ENCODE measurements at places on chromosomes 3 and 15.

GRCh38 chr3:193241716-193242115, 694 bp downstream of the PLAAT1 start:
- peak; percentile 37 for DNase-seq

DNA sequence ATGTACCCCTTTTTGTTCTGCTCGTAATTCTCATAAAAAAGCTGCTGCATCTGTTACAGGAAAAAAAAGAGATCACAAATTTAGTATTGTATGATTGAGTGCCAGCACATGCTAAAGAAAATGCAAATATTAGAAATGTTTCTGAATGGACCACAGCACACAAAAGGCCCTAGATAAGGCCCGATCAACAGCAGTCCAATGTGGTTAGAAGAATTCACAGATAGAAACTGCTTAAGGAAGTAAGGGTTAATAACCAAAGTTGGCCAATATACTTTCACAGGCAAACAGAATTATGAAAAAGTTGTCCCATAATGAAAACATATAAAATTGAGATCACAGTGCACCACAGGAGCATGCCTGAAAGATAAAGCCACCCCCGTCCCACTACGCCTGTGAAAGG, 72.9 kb downstream of the CHSY1 start:
- DNase-seq: no peak

GRCh38 chr3:117201901-117202774, 492.6 kb downstream of the TUSC7 start:
- DNase-seq: peak; percentile 14

DNA sequence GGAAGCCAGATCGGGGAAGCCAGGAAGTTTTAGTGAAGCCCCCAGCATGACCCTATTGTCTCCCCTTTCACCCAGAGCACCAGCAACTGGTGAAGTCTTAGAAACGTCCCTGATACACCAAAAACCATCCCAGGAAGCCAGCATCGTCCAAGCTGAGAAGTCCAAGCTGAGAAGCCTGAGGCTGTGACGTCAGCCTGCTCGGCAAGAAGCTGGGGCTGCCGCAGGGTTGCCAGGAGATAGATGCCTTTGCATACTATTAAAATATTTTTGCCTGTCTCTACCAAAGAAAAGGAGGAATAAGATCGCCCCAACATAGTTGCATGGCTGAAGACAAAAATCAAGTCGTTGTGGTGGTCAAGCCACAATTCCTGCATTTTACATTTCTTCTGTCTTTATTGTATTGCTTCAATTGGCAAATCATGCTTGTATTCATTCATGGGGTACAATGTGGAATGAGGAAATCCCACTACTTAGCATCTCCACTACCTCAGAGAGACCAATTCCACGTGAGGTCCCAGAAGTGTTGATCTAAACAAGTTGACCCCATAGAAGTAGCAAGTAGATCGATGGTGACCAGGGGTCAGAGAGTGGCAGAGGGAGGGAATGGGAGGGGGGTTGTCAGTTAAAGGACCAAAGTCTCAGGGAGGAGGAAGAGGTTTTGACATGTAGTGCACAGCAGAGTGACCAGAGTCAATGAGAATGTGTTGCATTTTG, 19.6 kb upstream of the EMC3 start:
- DNase-seq: no peak

- no peak for DNase-seq
These were observed 25.6 kb upstream of the LDHAL6B start for GRCh38 chr15:59180945-59181600.

DNA sequence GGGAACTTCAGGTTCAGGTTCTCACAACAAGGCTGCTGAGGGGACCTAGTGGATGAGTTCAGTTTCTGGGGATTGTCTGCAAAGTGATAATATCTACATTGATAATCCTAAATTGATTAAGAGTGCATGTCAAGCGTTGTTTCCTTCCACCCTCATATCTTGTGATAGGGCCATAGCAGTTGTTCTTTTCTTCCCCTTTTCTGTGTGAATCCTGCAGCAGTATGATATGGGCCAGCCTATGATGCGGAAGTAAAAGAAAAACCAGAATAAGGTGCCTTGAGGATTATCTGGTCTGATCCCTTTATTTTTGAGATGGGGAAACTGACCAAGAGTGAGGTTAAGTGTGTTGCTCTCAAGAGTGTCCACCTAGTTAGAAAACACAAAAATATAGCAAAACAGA, 86.2 kb downstream of the MITF start:
- no peak for DNase-seq

DNA sequence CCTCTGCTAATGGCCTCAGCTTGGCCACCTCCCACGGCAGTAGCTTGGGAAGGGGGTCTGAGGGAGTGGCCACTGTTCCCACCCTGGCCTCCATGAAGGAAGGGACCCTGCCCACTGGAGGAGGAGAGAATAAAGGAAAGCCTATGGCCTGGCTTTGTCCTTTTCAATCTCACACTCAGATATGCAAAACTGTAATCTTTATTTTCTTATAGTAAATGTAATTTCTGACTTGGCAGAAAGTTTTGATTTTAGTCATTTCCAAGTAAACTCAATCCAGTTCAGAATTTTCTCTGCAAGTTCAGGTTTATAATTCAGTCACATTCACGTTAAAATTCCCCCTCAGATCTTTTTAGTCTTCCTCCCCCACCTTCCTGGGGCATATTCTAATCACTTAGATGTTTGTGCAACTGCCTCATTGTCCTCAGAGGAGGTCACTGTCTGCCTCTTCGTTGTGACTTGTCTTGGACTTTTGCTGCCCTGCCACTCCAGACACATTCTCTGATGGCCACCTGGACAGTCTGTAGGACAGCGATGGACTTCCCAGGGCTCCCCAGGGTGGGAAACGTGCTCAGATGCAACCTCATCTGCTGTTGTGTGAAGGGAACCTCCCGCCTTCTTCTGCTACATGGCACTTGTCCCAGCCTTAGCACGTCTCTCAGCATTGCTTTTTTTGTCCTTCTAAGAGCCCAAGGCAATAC, 222.8 kb upstream of the TBL1XR1 start:
- peak; percentile 46 for DNase-seq

Measured in skin of body (tissue), 3 donors.